Panc1 (cell line): ENCODE measurements at places on chromosomes 4 and X. TPM values are rescaled to one million over a fixed set of nuclear protein-coding genes. Genes with fewer than 3 reads are reported as not detected.

DNA sequence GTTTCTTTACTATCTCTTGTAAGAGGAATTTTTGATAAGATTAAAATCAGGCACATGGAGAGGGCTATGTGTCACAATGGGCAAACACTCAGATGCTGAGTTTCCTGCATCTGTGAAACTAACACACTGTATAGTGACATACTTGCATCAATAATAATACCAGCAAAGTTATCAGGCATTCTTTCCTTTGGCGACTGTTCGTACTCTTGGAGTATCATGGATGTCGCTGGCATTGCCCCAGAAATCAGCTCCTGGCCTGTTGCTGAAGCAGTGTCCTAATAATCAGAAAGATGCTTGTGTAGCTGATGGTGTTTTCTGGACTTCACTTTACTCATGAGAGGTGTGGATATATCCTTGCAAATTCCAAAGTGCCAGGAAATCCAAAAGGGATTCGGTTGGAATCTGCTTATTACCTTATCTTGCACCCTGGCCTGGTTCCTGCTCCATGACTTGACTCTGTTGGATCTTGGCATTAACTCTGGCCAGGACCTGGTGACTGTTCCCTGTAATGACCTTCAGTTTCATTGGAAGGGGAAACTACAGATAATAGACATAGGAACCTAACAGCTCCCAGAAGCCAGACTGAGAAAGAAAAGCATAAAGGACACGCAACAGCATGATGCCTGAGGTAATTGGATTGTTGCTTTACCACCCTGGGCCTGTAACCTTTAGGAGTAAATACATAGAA lies 762.5 kb upstream of the GRIA3 start:
- no peak for DNase-seq

GRCh38 chr4:62118558-62118957 lies 918.4 kb downstream of the ADGRL3 start:
- DNase-seq, result no peak

DNA sequence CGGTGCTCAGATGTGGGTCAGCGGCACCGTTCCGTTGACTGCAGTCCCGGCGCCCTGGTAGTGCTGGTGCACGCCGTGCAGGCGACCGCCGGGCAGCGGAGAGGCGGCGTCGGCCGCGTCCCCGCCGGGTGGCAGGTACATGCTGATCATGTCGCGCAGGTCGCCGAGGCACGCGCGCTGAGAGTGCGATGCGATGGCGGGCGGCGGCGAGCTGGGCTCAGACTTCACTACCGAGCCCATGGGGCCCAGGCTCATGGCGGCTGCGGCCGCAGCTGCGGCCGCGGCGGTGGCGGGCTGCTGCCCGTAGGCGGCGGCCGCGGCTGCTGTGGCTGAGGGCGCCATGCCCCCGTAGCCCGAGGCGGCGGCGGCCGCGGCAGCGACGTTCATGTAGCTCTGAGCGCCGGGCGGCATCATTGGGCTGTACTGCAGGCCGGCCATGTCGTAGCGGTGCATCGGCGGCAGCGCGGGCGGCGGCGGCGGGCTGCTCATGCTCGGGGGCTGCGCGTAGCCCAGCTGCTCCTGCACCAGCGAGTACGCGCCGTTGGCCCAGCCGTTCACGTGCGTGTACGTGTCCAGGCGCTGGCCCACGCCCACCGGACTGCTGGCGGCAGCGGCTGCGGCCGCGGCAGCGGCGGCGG lies 1.0 kb downstream of the SOX3 start:
- DNase-seq, result no peak

DNA sequence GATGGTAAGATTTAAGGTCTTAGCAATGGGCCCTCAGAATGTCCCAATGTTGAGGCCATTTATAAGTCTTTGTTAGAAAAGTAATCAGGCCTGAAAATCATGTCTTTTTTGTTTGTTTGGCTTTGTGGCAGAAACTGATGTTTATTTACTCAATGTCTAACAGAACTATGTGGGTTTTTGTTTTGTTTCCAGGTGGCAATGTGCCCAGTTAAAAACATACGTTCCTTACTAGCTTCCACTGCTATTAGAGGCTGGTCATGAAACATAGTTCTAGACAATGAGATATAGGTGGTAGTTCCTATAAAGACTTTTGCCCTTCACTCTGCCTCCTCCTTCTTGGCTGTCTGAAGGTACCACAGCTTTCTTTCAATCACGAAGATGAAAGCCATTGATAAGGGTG lies 108.8 kb downstream of the C4orf51 start:
- DNase-seq, result no peak

DNA sequence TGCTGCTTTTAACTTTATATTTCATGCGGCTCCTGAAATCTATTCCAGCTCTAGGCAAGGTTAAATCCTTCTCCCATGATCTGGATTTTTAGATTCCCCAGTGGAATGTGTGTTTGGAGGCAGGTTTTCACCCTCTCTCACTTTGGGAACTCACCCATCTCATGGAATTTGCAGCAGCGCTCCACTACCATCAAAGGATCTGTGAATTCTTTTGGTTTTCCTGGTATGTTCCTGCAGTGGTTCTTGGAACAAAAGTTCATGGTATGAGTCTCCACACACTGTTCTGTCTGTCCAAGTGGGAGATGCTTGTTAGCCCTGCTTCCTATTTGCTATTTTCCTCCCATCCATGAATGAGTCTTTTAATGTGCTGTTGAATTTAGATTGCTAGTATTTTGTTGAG lies 14.0 kb downstream of the APOOL start:
- no peak for DNase-seq

YY2 gene
- total RNA-seq, result 2.0 TPM

CORIN gene
- total RNA-seq, result not detected
